ENCODE measurements at places on chromosomes 13 and 19.

GRCh38 chr13:74819549-74819948 is 662.4 kb downstream of the TBC1D4 start:
- DNase-seq, result no peak

DNA sequence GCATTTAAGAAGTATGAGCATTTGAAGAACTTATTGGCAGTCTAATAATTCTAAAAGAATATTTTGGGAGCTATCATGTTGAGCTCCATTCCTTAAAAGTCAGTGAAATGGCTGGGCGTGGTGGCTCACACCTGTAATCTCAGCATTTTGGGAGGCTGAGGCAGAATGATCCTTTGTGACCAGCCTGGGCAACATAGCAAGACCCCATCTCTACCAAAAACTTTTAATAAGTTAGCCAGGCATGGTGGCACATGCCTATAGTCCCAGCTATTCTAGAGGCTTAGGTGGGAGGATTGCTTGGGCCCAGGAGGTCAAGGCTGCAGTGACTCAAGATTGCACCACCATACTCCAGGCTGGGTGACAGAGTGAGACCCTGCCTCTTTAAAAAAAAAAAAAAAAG is 8.0 kb downstream of the COG6 start:
- no peak for DNase-seq

DNA sequence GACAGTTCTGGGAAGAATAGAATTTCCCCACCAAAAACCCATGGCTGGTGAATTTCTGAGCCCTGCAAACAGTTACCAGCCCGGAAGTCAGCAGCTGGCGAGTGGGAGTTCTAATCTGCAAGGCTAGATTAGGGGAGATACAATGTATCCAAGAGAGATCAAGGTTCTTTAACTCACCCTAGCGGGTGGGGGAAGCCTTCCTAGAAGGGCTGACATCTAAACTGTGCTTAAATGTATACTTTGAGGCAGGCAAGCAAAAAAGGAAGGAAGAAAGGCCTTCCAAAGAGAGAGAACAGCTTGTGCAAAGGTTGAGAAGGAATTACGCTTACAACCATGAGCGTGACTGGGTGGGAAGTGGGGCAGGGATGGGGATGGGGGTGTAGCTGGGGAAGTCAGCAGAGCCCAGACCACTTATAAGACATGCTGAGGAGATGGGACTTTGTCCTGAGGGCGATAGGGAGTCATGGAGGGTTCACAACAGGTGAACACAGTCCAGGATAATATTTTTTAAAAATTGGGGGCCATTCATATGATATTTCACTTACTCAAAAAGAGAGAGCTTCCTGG is 20.8 kb upstream of the ZNRF4 start:
- DNase-seq, result no peak

GRCh38 chr13:113788413-113789135 is 29.5 kb downstream of the TMEM255B start:
- DNase-seq, result no peak

GRCh38 chr19:40157059-40157458 is 34.2 kb upstream of the MAP3K10 start:
- no peak for DNase-seq

- DNase-seq, result no peak
These were observed 62.2 kb downstream of the KCNRG start for GRCh38 chr13:50077431-50077830.

DNA sequence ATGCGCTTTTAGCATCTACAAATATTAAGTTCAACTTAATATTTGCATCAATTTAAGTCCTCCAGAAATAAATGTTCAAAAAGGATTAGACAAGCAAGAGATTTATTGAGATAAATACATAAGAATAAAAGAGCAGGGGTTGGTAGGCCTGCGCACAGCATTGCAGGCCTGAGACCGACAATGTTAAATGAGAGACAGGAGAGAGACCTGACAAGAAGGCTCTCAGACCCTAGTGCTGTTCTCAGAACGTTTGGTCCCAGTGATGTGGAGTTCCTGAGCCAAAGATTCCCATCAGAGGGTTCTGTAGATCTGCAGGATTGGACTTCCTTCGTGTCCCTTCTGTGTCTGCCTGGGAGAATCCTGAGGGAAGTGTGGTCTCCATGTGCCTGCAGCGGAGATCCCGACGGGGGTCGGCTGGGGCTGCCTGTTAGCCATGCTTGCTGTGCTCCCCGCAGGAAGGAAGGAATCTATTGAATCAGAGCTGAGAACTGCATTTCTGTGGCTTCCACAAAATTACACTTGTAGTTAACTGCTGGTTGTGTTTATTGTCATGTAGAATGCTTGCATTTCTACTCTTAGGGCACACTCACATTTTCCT is 369.9 kb upstream of the SLC10A2 start:
- DNase-seq, result no peak

GRCh38 chr19:1592024-1592754 is 476 bp downstream of the MBD3 start:
- DNase-seq, result peak; percentile 84

DNA sequence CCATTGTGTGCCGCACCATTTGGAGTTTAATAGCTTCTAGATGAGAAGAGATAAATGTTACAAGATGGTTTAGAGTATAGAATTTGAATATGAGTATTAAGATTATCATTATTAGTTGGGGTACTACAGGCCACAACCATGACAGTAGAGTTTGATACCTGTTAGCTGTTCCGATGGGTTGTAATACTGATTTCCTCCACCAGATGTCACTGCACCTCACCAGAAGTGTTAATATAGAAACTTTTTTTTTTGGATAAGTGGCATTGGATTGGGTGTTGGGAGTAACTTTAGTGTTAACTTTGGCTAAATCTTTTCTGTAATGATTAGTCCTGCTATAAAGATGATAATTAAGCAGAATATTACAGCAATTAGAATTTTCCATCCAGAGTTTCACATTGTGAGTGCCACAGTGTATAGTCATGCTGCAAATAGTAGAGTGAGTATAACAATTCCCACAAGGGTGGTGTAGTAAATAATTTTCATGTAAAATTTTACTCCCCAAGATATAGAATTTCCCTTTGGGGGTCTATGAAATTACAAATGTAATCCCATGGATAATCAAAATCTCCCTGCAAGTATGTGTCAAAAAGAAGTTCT is 56.3 kb downstream of the PSG3 start:
- DNase-seq, result no peak

- DNase-seq, result no peak
These were observed 3.2 kb upstream of the GSX1 start for GRCh38 chr13:27789153-27789494.

DNA sequence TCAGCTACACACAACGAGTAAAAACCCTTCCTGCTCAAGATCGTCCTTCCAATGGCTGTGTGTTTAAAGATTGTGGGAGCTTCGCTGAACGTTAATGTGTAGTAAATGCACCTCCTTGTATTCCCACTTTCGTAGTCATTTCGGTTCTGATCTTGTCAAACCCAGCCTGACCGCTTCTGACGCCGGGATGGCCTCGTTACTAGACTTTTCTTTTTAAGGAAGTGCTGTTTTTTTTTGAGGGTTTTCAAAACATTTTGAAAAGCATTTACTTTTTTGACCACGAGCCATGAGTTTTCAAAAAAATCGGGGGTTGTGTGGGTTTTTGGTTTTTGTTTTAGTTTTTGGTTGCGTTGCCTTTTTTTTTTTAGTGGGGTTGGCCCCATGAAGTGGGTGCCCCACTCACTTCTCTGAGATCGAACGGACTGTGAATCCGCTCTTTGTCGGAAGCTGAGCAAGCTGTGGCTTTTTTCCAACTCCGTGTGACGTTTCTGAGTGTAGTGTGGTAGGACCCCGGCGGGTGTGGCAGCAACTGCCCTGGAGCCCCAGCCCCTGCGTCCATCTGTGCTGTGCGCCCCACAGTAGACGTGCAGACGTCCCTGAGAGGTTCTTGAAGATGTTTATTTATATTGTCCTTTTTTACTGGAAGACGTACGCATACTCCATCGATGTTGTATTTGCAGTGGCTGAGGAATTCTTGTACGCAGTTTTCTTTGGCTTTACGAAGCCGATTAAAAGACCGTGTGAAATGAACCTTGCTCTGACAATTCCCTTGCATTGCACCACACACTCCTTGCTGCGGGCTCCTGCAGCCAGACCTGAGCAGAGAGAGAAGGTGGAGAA is 2.7 kb upstream of the FAM174C start:
- DNase-seq, result no peak

- peak; percentile 27 for DNase-seq
These were observed 39.1 kb downstream of the EFNB2 start for GRCh38 chr13:106496072-106496997.

- DNase-seq, result no peak
These were observed 255.7 kb downstream of the DLEU7 start for GRCh38 chr13:50587645-50588373.

All from NCI-H1092 (cell line).